ENCODE measurements at places on chromosomes 12 and 14.

- peak; percentile 49 for DNase-seq
Measured at GRCh38 chr14:61355892-61356325, 34.5 kb downstream of the PRKCH start.

DNA sequence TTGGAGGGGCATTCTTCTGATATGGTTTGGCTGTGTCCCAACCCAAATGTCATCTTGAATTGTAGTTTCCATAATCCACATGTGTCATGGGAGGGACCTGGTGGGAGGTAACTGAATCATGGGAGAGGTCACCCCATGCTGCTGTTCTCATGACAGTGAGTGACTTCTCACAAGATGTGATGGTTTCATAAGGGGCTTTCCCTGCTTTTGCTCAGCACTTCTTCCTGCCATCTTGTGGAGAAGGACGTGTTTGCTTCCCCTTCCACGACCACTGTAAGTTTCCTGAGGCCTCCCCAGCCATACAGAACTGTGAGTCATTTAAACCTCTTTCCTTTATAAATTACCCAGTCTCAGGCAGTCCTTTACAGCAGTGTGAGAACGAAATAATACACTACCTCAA, 382.4 kb downstream of the VRK1 start:
- no peak for DNase-seq

- no peak for DNase-seq
Measured at GRCh38 chr14:78152201-78153063, 17.7 kb upstream of the NRXN3 start.

GRCh38 chr12:21939435-21939834, 1.8 kb downstream of the ABCC9 start:
- no peak for DNase-seq

DNA sequence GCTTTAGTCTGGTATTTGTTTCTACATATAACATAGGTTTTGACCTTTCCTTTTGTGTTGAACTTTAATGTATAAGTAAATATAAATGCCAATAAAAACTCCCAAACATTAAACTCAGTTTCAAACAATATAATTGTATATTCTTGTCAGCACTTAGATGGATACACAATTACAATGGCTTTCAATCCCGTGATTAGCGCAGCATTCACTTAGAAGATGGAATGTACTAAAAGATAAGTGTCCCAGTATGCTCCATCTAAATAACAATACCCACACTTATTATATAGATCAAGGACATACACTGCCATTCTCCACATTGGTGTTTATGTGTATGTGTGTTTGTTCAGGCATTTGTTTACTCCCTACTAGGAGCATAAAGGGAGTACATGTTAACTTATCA, 193.1 kb downstream of the SOX5 start:
- DNase-seq: no peak

- DNase-seq: no peak
Measured at GRCh38 chr12:25797386-25797785, 161.1 kb upstream of the RASSF8 start.

DNA sequence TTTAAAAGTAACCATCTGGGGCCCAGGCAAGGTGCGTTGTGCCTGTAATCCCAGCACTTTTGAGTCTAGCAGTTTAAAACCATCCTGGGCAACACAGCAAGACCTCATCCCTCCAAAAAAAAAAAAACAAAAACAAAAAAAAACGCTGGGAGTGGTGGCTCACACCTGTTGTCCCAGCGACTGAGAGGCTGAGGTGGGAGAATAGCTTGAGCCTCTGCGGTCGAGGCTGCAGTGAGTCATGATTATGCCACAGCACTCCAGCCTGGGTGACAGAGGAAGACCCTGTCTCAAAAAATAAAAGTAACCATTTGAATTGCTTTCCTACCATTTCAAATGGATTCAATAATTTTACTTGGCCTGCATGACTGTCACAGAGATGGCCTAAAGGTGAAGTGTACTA, 186.5 kb upstream of the ATP2B1 start:
- no peak for DNase-seq

DNA sequence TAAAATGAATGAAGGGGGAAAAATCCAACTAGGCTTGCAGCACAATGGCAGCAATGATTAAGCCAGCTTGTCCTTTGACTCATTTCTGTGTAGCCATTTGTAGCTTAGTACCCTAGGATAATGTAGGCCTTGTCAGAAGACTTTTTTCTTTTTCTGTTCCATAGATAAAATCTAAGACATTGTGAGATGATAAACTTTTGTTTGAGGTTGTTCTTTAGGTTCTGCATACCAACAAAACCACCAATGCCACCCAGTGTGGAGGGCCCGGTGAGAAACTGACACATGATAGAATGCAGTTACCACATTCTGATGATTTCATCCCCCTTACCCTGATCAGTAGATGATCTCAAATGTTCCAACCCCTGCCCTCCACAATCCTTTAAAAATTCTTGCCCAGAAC, 6.6 kb upstream of the KLRD1 start:
- no peak for DNase-seq

DNA sequence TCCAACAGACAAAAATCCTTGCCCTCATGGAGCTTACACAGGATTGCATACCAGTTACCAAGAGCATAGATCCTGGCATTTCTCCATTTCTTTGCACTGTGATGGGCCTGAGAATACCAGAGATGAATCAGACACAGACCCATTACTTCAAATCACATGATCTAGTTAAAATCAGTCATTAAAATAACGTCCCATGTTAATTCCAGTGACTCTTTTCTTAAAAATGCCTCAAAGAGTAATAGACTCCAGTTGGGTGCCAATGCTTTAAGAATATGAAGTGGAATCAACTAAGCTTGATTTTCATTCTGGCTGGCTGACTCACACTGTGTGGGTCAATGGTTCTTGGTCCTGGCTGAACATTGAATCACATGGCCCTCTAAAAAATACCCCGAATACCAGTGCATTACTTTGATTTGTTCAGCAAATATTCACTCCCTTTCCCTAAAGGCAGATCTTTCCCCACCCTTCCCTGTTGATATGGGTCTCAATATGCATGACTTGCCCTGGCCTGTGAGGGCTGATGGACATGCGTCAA, 11.0 kb downstream of the ASB2 start:
- no peak for DNase-seq

- no peak for DNase-seq
Measured at GRCh38 chr14:31712244-31713127, 151.3 kb downstream of the NUBPL start.

- DNase-seq: no peak
Measured at GRCh38 chr12:27052176-27052575, 29.8 kb downstream of the MED21 start.

DNA sequence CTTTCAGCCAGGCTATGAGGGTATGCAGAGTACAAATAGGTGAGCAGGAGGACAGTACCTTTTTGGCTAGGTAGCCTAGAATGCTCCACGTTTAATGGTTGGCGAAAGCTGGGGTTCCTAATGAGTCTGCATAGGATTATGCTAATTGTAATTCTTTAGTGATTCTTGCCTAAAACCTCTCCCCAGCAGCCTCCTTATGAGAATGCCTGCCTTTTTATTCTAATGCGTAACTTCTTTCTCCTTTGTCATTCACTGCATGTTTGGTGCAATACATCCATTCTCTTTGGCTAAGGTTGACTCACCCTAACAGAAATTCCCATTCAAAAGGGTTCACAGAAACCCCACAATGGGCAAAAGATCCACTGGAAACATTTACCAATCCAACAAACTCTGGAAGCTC, 752.2 kb downstream of the FSCB start:
- DNase-seq: no peak

GRCh38 chr14:34766606-34767005, 52.2 kb upstream of the CFL2 start:
- no peak for DNase-seq

DNA sequence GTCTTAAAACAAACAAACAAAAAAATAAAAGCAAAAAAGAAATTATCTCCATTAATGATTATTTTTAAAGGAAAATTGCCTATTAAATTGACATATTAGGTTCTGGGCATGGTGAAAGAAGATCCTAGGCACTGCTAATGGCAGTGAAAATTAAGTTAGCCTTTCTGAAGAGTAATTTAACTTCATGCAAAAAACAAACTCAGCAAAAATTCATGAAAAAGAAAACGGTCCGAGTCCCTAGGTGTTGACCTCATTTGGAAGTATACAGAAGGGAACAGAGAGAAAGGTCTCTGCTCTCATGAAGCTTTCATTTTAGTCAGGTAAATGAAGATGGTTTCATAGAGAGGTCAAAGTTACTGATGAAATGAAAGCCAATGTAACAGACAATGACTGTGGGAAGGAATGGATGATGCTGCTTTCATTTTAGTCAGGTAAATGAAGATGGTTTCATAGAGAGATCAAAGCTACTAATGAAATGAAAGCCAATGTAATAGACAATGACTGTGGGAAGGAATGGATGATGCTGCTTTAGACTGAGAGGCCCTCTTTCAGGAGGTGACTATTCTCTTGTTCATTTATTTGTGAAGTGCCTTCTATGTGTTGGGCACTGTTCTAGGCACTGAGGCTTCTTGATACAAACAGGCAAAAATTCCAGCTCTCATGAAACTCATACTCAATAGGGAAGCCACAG, 50.1 kb downstream of the OVCH1 start:
- DNase-seq: no peak

- DNase-seq: no peak
Measured at GRCh38 chr12:30437616-30438015, 258.1 kb downstream of the IPO8 start.

DNA sequence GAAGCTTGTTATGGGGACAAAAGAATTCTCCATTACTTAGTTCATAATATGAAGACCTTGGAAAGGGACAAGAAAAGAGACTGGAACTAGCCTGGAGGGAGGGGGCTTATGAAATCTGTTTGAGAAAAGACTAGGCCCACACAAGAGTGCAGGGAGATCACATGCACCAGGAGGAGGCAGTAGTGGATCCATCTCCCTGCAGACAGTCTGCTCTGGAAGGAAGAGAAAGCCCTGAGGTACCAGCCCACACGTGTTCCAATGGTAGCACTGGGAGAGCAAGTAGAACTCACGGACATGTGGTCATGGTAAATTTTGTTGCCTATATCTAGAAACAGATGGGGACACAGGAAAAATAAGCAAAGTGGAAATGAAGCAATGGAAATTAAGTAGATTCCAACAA, 445.4 kb downstream of the SOX5 start:
- no peak for DNase-seq

GRCh38 chr14:36224176-36224575, 47.7 kb upstream of the PTCSC3 start:
- DNase-seq: no peak

DNA sequence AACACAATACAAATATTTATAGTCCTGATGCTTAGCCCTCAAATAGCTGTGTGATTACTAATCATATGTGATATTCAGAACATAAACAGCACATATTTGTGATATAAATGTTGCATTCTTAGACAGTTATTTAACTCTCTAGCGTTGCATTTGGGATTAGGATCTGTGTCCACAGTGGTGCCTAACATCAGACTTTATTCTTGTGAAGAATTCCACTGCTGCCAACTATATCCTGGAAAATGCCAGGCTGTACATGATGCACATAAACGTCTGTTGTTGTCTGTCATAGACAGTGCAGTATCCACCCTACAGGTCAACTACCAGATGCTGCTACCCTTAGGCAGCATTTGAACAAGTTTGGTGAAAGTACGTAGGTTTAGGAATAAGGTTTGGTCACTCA, 39.0 kb downstream of the SLC38A4 start:
- DNase-seq: no peak

GRCh38 chr14:75063013-75063412, 811 bp downstream of the ACYP1 start:
- no peak for DNase-seq

DNA sequence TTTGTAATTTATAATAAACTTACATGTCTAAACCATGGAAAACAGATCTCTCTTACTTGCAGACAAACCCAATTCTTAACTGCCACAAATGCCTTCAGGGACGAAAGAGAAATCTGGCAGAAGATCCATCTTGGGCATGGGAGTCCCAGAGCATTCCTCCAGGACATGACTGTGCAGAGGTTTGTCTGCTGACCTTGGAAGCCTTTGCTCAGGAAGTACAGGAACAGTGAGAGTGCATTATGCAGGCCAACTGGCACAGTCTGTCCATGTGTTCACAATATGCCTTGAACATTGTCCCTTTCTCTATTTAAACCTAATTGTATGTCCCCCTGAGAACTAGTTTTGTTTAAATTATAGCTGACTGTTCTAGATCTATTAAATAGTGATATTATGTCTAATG, 467.1 kb downstream of the ATP23 start:
- no peak for DNase-seq

DNA sequence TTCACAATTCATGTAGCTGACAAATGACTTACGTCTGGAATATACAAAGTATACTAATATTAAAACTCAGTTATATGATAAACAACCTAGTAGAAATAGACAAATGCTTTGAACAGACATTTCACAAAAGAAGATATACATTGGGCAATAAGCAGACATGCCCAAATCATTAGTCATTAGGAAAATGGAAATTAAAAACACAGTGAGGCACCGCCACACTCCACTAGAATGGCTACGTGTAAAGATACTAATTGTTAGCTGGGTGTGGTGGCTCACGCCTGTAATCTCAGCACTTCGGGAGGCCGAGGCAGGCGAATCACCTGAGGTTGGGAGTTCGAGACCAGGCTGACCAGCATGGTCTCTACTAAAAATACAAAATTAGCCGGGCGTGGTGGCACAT, 248.9 kb upstream of the TMEM132C start:
- DNase-seq: no peak

- no peak for DNase-seq
Measured at GRCh38 chr14:71592361-71592760, 339.9 kb upstream of the RGS6 start.
